ENCODE measurements at places on chromosomes 16 and 17.

DNA sequence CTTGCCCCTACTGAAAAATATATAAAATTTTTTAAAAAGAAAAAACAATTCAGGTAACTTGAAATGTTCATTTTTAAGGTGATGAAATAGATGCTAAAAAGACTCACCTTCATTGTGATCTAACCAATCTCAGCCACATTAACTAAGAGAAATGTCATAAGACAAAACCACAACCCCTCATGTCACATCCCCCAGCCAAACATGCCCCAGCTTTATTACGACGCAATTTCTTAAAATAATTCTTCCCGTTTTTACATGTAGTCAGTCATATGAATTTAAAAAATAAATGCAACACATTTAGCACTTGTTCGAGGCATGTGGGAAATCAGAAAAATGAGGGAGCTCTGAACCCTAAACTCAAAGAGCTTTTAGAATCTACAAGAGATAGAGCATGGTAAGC lies 9.5 kb downstream of the AMFR start:
- DNase-seq, result no peak

DNA sequence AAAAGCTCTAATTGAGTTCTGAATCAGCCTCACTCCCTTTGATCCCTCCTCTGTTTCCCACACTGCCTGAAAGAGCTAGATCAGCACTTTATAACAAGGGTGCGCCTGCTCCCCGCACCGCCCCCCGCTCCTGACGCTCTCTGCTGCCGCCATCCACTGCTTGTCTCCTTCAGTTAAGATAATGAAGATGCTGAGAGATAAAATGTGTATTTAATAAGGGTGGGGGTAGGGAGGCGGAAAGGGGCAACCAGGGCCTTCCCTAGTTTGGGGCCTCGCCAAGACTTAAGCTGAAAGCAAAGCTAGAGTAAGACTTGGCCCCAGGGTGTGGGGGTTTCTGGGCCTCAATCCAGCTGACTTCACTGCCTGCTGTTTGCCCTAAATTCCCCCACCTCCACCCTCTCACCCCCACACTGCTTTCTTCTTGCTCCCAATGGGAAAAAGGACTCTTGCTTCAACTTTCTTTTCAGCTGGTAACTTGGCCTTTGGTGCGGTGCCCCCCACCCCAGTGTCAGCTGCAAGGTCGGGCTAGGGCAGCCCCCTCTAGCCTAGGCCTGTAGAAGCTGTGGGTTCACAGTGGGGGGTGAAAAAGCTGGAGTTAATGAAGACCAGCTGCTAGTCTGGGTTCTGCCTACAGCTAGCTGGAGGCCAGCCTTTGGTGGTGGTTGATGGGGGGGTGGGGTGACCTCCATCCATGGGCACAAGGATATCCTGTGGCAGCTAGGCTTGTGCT lies 1.8 kb upstream of the RARA start:
- no peak for DNase-seq

GRCh38 chr17:82297280-82297713 lies 20.1 kb downstream of the CD7 start:
- DNase-seq, result peak; percentile 84

DNA sequence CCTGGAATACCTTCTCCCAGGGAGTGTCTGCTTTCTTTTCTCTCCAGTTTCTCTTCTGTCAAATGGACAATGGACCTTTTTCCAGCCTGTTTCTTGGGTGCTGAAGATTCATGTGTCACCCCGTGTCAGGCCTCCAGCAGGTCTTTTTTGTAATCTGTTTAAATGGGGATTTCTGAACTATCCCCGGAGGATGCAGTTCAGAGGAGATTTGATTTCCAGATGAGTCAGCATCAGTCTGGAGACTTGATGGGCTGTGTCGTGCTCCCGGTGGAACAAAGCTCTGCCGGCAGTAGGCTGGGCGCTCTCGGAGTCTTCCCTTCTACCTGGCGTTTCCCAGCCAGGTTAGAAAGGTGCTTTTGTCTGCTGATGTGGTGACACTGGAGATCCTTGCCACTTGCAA lies 440.6 kb downstream of the HS3ST3B1 start:
- DNase-seq, result no peak

DNA sequence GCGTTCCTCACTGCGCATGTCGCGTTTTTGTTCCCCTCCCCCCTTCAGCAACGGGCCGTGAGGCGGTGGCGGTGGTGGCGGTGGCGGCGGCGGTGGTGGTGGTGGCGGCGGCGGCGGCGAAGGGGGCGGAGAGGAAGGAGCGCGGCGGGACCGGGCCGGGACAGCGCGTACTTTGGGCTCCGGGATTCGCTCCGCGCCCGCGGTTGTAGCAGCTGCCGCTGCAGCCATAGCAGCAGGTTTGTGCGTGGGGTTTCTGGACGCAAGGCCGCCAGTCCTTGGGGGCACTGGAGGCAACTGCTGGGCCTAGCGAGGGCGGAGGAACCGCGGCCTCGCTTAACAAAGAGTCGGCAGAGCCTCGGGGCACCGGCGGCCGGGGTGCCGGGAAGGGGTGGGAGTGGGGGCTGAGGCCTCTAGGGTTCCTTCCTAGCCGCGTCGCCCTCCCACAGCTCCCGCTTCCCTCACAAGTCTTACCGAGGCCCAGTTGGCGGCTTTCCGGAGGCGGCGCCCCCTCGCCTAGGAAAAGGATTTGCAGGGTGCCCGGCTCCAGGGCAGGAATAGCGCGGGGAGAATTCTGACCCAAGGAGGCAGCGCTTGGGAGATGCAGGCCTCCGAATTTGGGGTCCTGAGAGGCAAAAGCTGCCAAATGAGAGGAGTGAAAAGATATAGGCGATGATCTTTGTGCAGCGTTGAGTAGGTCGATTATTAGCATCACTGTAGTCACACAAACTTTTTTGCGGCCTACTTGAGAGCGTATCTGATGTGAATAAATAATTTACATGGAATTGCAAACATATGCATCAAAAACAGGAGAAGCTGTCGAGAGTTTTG lies at the start of gene DDX42:
Gene DDX42, plus strand, starts transcription at position 30 of the 828 bp plus-strand sequence. CDS start 12,880 bp downstream, outside the sequence.
- DNase-seq, result peak; percentile 26

DNA sequence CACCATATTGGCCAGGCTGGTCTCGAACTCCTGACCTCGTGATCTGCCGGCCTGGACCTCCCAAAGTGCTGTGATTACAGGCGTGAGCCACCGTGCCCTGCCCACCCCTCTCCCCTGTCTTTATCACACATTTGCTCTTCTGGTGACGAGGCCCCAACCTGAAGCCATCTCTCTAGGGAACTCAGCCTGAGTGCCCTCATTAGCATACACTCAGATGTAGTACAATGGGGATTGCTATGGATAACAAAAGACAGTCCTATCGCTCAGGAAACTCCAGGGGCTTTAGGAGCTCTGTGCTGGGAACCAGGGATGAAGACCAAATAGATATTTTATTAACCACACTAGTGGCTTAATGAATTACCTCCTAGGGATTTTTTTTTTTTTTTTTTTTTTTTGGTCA lies 100.7 kb downstream of the MARF1 start:
- no peak for DNase-seq

DNA sequence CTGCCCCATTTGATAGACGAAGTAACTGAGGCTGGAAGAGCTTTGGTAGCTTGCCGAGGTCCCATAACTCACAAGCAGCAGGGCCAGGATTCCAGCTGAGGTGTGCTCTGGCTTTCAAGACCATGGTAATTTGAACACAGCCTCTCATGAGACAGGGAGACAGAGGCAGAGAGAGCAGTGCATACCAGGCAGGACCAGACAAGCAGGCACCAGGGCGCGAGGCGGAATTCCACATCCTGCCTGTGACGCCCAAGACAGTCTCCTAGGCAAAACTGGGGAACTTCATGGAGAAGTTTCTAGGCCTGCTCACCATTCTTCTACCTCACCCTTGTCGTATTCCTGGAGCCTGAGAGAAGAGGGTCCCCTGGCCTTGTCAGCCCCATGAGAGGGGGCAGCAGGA lies 19.2 kb downstream of the SDK2 start:
- no peak for DNase-seq

DNA sequence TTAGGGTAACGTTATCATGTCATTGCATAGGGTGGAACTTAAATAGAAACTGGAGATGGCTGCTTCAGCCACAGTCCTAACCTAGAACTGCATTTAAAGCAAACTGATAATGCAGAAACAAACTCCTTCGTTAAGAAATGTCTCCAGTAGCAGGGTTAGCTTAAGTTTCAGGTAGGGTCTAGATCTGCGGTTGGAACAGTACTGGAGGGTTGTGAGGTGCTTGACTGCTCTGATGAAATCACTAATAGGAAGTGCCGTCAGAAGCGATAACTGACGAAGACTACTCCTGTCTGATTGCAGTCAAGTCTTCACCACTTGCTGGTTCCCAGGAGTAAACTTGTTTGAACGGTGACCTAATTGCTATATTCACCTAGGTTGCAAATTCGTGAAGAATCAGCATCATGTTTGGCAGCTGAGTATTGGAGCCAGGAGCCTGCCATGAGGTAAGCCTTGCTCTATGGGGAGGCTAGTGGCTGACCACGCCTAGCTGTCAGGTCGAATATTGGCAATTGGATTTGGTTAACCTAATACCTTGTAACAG lies 24.5 kb downstream of the TRPV2 start:
- no peak for DNase-seq

All from G401 (cell line).